ENCODE measurements at places on chromosomes 1 and 21. TPM values are rescaled to one million over a fixed set of nuclear protein-coding genes. Genes with fewer than 3 reads are reported as not detected.

- DNase-seq, result no peak
- H3K27ac ChIP-seq, result peak overlapping the region; percentile 44
- H3K4me1 ChIP-seq, result peaks cover 40% of the 10 kb centered on the region
- H3K36me3 ChIP-seq, result no peaks in the 10 kb centered on the region
- peaks cover 13% of the 10 kb centered on the region for H3K27me3 ChIP-seq
Observed at GRCh38 chr1:47180603-47181094, 9.2 kb downstream of the PDZK1IP1 start.

- peaks cover 20% of the 10 kb centered on the region for H3K4me1 ChIP-seq
- no peak overlapping the region for H3K4me3 ChIP-seq
- no peak overlapping the region for H3K27ac ChIP-seq
- no peaks in the 10 kb centered on the region for H3K36me3 ChIP-seq
- peaks cover 4% of the 10 kb centered on the region for H3K27me3 ChIP-seq
- no peak for DNase-seq
Observed at GRCh38 chr1:26984291-26984690, 9.2 kb upstream of the TRNP1 start.

- DNase-seq, result no peak
- no peak overlapping the region for H3K4me3 ChIP-seq
- no peak overlapping the region for H3K27ac ChIP-seq
Observed at GRCh38 chr1:219433001-219433400, 179.9 kb downstream of the ZC3H11B start.

GRCh38 chr1:227895828-227896685 lies 51.7 kb downstream of the WNT9A start:
- no peak overlapping the region for H3K4me3 ChIP-seq
- no peak overlapping the region for H3K27ac ChIP-seq
- H3K36me3 ChIP-seq, result no peaks in the 10 kb centered on the region
- peaks cover 6% of the 10 kb centered on the region for H3K4me1 ChIP-seq
- no peak for DNase-seq

DNA sequence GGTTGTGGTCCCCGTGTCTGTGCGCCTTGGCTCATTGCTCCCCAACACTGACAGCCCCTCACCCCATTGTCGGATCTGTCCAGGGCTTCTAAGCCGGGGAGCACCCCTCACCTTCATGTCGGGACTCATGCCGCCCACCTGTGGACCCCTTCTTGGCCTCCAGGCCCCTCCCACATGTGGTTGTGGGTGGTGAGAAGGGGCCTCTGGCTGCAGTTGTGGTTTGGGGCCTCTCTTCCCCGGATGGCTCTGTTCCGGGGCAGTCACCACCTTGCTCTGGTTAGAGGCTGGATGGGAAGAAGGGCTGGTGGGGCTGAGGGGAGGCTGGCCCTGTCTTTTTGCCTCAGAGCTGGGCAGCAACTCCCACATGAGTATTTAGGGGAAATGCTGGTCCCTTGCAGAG lies 158.6 kb upstream of the C1orf174 start:
- no peaks in the 10 kb centered on the region for H3K36me3 ChIP-seq
- H3K27ac ChIP-seq, result no peak overlapping the region
- no peak for DNase-seq
- no peak overlapping the region for H3K4me3 ChIP-seq

GRCh38 chr1:247268390-247269045 lies 12.6 kb downstream of the VN1R5 start:
- H3K36me3 ChIP-seq, result no peaks in the 10 kb centered on the region
- H3K4me3 ChIP-seq, result no peak overlapping the region
- no peak overlapping the region for H3K27ac ChIP-seq
- no peak for DNase-seq
- peaks cover 9% of the 10 kb centered on the region for H3K4me1 ChIP-seq

DNA sequence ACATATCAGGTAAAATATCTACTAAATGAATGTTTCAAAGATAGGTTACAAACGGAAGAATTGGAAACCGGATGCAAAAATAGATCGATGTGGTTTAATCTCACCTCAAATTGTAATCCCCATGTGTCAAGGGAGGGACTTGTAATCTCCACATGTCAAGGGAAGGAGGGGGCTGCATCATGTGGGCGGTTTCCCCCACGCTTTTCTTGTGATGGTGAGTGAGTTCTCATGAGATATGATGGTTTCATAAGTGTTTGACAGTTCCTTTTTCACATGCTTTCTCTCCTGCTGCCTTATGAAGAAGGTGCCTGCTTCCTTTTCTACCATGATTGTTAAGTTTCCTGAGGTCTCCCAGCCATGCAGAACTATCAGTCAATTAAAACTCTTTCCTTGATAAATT lies 408.7 kb upstream of the TMPRSS15 start:
- no peaks in the 10 kb centered on the region for H3K36me3 ChIP-seq
- no peaks in the 10 kb centered on the region for H3K27me3 ChIP-seq

DNA sequence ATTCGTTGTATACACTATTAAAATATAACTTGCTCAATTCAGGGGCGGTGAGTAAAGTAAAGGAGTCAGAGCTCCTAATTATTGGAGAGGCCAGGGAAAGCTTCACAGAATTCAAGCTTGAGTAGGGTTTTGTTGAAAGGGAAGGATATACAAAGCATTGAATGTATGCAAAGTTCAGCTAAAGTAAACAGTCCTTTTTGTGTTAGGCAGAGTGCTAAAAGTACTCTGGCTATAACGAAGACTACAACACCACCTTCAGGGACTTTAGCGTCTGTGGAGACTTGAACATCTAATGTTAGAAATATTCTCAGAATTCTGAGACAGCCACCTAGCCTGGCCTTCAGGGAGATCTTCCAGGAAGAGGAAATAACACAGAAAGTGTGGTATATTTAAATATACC lies 1.1 kb downstream of the FALEC start:
- no peak for DNase-seq
- H3K27me3 ChIP-seq, result peaks cover 3% of the 10 kb centered on the region
- H3K27ac ChIP-seq, result peak overlapping the region; percentile 67
- H3K4me3 ChIP-seq, result peak overlapping the region; percentile 89

DNA sequence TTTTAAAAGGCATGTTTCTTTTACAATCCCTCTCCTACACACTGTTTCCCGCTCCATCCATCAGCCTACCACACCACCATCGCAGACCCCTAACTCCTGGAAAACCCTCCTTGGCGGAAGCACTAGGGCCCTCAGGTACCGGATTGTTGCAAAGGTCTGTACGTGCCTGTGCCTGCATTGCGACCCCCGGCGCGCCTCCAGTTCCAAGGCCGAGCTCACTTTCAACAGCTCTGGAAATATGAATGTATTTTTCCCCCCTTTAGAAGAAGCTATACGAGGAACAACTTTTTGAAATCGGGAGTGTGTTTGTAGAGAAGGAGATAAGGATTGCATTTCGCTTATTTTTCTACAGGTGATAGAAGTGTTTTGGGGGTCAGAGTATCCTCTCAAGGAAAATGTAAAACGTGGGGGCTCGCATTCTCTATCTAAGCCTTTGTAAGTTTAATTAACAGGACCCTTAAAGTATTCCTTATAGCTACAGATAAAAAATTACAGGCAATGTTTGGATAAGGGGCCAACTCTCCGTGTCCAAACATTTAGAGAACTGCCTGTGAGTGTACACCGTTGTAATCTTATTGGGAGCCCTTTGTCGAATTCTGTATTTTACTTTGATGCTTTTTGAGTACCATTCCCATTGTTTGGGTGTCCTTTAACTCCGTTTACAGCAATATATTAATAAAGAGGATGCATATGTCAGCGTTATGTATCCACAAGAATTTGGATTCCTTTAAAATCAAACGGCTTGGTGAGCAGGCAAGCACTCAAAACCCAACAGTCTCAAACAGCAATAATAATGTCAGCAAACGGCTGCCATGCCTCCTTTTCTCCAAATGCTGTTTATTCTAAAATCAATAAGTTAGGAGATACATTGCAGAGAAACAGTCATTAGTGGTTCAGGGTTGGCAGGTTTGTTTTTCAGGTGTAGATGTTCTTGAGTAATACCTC lies 5.9 kb downstream of the PRRX1 start:
- H3K36me3 ChIP-seq, result peaks cover 95% of the 10 kb centered on the region
- DNase-seq, result no peak
- no peak overlapping the region for H3K27ac ChIP-seq
- peaks cover 88% of the 10 kb centered on the region for H3K4me1 ChIP-seq
- peaks cover 9% of the 10 kb centered on the region for H3K27me3 ChIP-seq

DNA sequence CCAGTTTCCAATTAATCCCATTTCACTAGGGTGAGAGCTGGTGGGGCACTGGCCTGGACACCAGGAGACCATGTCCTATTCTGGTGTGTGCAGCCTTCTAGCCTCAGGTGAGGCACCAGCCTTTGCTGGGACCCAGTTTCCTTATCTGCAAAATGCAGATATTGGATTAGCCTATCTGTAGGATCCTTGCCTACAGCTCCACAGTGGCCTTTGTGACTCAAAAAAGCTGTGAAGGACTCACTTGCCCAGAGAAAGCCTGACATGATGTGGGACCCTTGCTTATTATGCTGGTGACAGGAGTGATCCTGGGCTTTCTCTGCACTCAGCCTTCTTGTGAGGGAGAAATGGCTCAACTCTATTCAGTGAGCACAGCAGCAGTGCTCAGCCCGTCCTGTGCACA lies 32.3 kb downstream of the TENT5C start:
- peaks cover 35% of the 10 kb centered on the region for H3K27me3 ChIP-seq
- H3K4me1 ChIP-seq, result no peaks in the 10 kb centered on the region
- no peak overlapping the region for H3K4me3 ChIP-seq
- H3K36me3 ChIP-seq, result no peaks in the 10 kb centered on the region

- peaks cover 25% of the 10 kb centered on the region for H3K4me1 ChIP-seq
- H3K4me3 ChIP-seq, result peak overlapping the region; percentile 55
- peaks cover 9% of the 10 kb centered on the region for H3K27me3 ChIP-seq
- DNase-seq, result peak; percentile 58
Observed at GRCh38 chr21:17688912-17689874, 76.5 kb upstream of the BTG3 start.

DNA sequence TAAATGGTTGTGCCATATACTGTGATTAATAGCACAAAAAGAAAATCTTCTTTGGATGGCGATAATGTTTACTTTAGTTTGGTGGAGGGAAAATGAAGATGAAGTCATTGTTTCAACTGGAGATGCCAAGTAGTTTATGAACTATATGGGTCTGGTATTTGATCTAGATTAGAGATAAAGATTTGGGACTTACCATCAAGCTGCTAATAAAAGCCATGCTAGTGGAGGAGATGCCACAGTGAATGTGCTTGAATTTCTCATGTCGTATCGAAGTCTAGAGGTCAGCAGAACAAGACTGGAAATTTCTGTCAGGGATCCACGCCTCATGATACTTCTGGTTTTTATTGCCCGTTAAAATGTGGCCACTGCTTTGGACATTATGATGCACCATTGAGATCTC lies 742.0 kb downstream of the NCAM2 start:
- no peak overlapping the region for H3K4me3 ChIP-seq
- peaks cover 16% of the 10 kb centered on the region for H3K4me1 ChIP-seq
- H3K27ac ChIP-seq, result no peak overlapping the region

DNA sequence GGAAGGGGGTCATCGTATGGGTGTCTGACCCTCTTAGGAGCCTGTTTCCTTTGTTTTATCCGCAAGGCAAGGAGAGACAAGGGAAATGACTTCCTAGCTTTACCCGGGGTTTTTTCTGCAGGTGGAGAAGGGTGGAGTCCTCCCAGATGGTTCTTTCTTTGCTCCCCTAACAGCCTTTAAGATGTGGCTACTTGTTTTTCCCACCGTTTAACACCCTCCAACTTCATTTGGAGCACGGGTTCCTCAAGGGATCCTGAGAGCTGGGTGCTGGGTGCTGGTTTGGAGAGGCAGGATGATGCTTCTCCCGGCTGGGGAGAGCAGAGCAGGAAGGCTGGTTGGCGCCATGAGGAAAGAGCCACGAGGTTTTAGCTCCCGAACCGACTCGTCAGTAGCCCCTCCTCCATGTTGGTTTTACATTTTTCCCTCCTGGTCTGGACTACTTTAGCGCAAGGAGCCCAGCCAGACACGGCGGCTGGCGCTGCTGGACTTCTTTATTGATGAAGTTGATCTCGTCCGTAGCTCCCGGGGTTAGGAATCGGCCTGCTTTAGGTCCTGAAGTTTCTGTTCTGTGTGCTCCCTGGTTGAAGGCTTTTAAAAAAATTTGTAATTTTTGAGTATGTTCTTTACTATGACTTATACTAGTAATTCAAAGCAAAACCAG lies 1.4 kb downstream of the UCK2 start:
- H3K4me1 ChIP-seq, result peaks cover 37% of the 10 kb centered on the region
- H3K27me3 ChIP-seq, result peaks cover 1% of the 10 kb centered on the region
- DNase-seq, result peak; percentile 78

- H3K4me3 ChIP-seq, result no peak overlapping the region
- H3K4me1 ChIP-seq, result no peaks in the 10 kb centered on the region
- H3K27ac ChIP-seq, result no peak overlapping the region
- peaks cover 2% of the 10 kb centered on the region for H3K27me3 ChIP-seq
- no peak for DNase-seq
Observed at GRCh38 chr1:166031932-166032571, 134.7 kb downstream of the FAM78B start.

DNA sequence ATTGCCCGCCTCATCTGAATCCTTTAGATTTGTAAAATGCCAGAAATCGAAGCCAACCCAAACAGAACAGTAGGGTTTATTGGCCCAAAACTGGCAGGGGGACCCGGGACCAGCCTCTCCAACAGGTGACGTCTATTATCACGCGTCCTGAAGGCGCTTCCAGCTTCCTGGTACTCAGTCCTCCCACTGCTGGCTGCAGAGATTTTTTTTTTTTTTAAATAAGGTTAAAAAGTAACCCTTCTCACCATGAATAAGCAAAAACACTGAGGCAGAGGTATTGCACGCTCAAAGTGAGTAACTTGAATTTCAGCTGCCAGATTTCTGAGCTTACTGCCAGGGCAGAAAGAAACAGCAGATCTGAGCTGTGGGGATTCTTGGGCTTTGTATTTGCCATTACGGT lies 54.4 kb upstream of the GCLM start:
- no peak for DNase-seq
- no peak overlapping the region for H3K27ac ChIP-seq
- H3K27me3 ChIP-seq, result peaks cover 23% of the 10 kb centered on the region
- H3K4me1 ChIP-seq, result peaks cover 20% of the 10 kb centered on the region
- no peak overlapping the region for H3K4me3 ChIP-seq

DNA sequence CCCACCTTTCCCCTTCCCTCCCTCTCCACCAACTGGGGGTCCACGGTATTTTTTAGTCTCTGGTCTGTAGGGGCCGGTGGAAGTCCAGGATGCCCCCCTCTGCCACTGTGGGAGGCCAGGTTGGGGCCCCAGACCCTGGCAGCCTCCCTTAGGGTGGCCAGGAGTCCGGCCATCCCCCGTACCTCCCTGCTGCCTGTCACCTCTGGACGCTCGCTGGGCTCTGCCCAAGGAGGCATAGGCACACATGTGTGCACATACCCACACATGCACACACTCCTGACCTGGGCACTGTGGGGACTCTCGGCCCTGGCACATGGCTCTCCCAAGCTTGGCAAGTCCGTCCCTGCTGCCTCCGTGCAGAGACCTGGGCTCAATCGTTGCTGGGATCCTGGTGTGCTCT lies 53.0 kb downstream of the DISP3 start:
- no peak for DNase-seq
- H3K4me3 ChIP-seq, result no peak overlapping the region

GRCh38 chr1:224565186-224565585 lies 50.9 kb upstream of the CNIH3 start:
- H3K4me1 ChIP-seq, result peaks cover 77% of the 10 kb centered on the region
- H3K36me3 ChIP-seq, result peaks cover 21% of the 10 kb centered on the region
- peak overlapping the region; percentile 80 for H3K4me3 ChIP-seq
- peak; percentile 97 for DNase-seq
- peaks cover 2% of the 10 kb centered on the region for H3K27me3 ChIP-seq

GRCh38 chr1:182570611-182570970 lies 18.5 kb downstream of the RNASEL start:
- H3K4me3 ChIP-seq, result no peak overlapping the region
- peaks cover 11% of the 10 kb centered on the region for H3K4me1 ChIP-seq
- no peak overlapping the region for H3K27ac ChIP-seq
- no peak for DNase-seq

The TNFRSF4 gene
- total RNA-seq, result 0.17 TPM

The DSTYK gene
- 13.8 TPM for total RNA-seq

The C8A gene
- not detected for total RNA-seq

The F3 gene
- 150 TPM for total RNA-seq
